ENCODE measurements at places on chromosomes 5 and 9.
A peak's percentile ranks its signal among the peaks of the same experiment; 100 is the strongest.

GRCh38 chr9:2157277-2158110 lies 142.3 kb downstream of the SMARCA2 start:
- peak; percentile 66 for DNase-seq

GRCh38 chr5:79521156-79521555 lies 7.2 kb upstream of the HOMER1 start:
- DNase-seq = no peak

DNA sequence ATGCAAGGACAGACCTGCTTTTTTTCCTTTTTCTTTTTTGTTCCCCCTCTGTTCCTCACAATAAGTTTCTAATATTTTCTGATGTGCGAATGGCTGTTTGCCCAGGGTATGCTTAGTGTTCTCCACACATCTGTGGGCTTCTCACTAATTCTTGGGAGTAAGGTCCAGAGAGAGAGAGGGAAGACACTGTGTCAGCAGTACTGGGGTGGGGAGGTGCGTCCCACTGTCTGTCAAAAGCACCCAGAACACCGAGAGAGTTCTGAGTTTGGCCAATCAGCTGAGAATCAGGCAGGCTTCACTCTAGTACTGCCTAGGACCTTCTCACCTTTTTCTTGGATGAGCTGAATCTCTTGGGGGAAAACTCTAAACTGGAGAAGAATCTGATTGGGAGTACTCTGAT lies 61.8 kb downstream of the ELL2 start:
- no peak for DNase-seq

- no peak for DNase-seq
Measured at GRCh38 chr9:20558566-20559016, 63.7 kb downstream of the MLLT3 start.

DNA sequence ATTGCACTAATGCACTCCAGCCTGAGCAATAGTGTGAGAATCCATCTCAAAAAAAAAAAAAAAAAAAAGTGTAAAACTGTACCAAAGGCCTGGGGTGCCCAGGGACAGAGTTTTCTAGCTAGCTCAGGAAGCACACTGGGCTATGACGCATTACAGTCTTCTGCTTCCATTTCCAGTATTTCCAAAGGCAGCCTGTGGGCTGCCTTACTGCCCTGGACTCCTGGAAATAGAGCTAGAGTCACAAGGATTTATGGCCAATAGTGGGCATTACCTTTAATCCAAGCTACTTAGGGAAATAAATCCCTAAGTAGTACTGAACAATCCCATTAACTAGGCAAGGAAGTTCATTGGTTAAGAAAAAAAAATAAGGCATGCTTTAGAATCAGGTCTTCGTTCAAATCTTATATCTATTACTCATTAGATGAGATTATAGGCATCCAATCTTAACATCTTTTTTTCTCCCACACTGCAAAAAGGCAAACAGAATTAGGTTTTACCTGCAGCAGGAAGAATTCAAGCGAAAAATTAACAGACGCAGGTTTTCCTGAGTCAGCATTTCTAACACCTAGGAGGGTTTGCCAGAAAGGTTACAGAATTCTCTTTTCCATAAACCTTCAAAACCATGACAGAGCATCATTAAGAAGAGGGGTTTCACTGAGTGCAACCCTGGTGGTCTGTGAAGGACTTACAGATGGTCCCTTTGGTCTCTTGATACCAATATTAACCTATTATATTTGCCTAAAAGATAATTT lies 85.6 kb upstream of the CCDC112 start:
- no peak for DNase-seq

Data from hematopoietic multipotent progenitor cell treated with erythropoietin and hydrocortisone succinate and interleukin-3 and kit ligand, for 8 days (in vitro differentiated cells).